ENCODE measurements at places on chromosomes 16 and 17.

DNA sequence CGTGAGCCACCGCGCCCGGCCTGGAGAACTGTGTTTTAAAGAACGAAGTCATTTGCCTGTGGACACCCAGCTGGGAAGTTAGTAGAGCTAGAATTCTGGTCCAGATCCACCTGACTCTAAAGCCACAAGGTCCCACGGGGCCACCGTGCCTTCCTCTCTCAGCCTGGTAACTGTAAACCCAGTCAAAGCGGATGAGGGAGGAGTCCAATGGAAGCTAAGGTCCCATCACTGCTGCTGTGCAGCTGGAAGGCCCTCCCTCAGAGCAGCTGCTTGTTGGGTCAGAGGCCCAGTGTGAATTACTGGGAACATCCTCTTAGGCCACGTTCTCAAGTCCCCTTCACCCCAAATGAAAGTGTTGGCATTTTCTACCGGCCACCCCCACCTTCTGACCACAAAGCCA, 48.8 kb upstream of the CACNG5 start:
- no peak for DNase-seq

DNA sequence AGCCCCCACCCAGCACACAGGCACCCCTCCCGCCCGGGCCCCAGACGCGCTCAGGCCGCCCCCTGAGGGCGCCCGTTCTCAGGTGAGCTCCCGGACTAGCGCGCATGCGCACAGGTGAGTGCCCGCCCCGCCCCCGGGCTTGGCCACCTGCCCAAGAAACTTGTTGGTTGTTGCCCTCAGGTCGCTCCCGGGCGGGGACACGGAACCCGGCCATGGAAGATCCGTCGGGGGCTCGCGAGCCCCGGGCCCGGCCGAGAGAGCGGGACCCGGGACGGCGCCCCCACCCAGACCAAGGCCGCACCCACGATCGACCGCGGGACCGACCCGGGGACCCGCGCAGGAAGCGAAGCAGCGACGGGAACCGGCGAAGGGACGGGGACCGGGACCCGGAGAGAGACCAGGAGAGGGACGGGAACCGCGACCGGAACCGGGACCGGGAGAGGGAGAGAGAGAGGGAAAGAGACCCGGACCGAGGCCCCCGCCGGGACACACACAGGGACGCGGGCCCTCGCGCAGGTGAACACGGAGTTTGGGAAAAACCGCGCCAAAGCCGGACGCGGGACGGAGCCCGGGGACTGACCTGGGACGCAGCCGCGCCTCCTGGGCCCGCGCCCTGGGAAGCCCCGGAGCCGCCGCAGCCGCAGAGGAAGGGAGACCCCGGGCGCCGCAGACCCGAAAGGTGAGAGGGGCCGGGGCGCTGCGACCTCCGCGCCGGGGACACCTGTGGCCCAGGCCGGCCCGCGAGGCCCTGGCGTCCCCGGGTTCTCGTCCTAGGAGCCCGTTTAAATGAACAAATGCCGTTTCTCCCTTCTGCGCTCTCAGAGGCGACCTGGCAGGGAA, at the start of gene MARVELD3:
MARVELD3 (plus strand) TSS at position 167 of the 840 bp plus-strand sequence; CDS start at position 213, 46 bp downstream.
- no peak for DNase-seq

- no peak for DNase-seq
Observed at GRCh38 chr17:47210105-47210504, 957 bp downstream of the MYL4 start.

- no peak for DNase-seq
Observed at GRCh38 chr17:37737971-37738370, 6.9 kb downstream of the HNF1B start.

GRCh38 chr16:66473654-66474519, 46.8 kb downstream of the BEAN1 start:
- no peak for DNase-seq

Data from amygdala (tissue), 56 donors.